ENCODE measurements at places on chromosomes 6 and 20.

DNA sequence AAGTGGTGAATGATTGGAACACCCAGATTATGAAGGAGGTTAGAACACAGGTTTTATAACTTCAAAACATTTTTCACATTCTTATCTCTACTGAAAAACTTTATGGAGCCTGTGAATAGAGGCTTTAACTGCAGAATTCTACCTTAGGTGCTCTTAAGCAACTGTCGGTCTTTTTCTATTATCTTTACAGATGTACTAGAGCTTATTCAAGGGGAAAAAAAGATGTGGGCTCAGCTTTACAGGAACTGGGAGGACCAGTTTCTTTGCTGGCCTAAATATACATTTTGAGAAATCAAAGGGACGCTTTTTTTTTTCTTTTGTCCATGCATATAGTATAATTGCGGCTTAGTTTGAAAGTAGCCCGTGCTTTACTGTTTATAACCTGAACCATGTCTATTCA lies 58.9 kb downstream of the UST start:
- no peak for DNase-seq

GRCh38 chr20:6466075-6466810 lies 301.2 kb upstream of the BMP2 start:
- DNase-seq, result no peak

DNA sequence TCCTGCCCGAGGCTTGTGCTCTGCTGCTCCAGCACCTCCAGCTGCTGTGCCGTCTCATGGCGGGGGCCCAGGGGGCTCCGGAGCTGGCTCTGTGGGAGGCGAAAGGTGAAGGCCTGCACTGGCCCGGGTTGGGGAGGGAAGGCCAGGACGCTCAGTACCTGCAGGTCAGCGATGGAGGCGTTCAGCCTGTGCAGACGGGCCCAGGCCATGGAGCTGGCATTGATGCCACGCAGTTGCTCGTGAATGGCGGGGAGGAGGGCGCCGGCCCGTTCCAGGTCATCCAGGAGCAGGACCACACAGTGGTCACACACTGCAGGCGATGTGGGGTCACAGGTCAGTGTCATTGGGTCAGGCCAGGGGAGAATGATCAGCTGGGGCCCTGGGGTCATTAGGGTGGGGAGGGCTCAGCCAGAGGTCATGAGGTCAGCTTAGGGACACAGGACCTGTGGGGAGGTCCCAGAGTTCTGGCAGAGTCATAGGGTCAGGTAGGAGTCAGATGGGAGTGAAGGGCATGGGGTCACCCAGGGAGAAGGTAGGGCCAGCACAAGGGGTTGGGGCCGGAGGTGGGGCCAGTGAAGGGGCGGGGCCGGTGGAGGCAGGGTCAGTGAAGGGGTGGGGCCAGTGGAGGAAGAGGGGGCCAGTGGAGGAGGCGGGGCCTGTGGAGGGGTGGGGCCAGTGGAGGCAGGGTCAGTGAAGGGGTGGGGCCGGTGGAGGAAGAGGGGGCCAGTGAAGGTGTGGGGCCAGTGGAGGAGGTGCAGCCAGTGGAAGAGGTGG lies 18.0 kb downstream of the ADRM1 start:
- no peak for DNase-seq

DNA sequence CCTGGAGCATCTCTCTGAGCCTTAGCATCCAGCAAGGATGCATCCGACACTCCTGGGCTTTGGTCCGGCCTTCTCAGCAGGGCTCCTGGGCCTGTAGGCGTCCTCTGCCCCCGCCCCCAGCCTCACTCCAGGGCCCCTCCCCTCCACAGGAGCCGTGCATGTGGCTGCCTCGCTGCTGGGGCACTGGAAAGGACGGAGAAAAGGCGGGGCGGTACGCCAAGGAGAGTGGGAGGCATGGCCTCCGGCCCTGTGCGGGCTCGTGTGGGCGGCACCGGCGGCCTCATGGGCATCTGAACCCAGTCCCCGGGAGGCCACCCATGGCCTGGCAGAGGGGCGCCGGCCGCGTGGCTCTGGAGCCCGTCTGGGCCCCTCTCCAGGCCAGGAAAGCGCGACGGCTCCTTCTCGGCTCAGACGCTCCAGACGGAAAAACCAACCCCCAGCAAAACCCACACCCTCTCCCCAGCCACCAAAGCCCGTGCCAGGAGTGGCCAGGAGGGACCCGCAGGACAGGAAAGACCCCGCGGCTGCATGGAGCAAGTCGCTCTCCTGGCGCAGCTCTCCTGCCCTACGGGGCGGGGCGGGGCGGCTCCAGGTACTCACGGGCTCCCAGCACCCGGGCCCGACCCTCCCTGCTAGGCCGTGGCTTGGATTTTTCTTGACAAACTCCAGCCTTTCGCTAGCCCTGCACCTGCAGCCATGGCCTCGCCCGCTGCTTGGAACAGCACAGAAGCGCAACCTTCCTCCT lies 419.9 kb downstream of the QKI start:
- DNase-seq, result no peak

GRCh38 chr20:17583126-17583525 lies 13.3 kb downstream of the DSTN start:
- no peak for DNase-seq

GRCh38 chr6:142845624-142846458 lies 99.1 kb downstream of the HIVEP2 start:
- no peak for DNase-seq

DNA sequence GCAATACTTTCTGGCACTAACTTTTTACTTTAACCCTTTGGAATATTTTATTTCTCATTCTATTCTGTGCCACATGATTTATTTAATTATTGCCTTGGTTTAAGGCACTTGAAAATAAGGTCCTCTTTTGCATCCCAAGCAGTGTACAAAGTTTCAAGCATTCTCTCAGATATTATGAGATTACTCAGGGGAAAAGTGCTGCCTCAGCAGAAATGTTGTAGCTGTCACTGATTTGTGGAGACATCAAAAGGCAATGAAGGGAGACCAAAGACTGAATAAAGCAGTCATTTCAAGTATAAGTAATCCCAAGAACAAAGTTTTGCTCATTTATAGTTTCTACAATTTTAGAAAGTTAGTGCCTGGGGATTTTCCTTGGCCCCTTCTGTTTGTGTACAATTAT lies 253.0 kb downstream of the RNF144B start:
- no peak for DNase-seq

DNA sequence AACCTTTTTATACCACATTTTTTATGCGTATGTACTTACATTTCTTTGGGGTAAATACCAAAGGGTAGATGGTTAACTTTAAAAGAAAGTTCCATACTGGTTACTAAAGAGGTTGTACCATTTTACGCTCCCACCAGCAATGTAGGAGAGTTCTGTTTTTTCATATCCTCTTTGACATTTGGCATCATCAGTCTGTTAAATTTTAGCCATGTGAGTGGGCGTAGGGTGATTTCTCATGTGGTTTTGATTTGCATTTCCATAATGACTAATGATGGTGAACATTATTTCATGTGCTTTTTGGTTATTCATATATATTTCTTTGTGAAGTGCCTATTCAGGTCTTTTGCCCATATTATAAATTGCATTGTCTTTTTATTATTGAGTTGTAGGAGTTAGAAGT lies 194.2 kb downstream of the PRL start:
- no peak for DNase-seq

GRCh38 chr6:21556968-21557721 lies 36.4 kb upstream of the SOX4 start:
- no peak for DNase-seq

DNA sequence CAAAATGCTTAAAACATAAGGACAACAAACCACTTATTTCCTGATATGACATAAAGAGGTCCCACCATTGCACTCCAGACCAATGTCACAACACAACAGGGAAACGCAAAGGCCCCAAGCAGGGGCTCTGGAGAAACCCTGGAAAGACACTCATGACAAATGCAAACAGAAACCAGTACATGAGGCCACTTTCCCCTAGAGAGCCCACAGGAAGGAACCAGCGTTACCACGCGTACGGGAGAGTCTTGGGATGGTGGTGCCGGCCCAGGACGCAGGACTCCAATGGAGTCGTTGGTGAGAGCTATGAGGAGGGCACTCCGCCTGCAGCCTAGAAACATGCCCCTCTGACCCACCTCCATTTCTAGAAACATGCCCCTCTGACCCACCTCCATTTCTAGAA lies 20.2 kb downstream of the GMEB2 start:
- DNase-seq, result no peak

DNA sequence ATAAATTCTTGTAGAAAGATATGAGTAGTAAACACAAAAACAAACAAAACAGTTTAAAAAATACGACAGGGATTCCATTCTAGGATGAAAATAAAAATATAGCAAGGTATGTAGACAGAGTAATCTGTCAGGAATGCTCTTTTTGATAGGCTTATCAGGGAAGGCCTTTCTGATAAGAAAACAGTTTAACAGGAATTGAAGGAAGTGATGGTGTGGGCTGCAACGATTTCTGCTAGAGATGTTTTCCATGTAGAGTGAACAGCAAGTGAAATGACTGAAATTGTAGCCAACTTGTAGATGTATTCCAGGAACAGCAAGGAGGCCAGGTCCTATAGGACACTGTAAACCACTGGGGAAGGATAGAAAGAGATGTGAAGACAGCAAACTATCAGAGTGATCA lies 689.7 kb upstream of the GJE1 start:
- DNase-seq, result no peak

- DNase-seq, result no peak
Measured at GRCh38 chr20:35561671-35562070, 19.8 kb downstream of the ERGIC3 start.

- DNase-seq, result no peak
Measured at GRCh38 chr20:63951398-63952209, 4.6 kb downstream of the UCKL1 start.

DNA sequence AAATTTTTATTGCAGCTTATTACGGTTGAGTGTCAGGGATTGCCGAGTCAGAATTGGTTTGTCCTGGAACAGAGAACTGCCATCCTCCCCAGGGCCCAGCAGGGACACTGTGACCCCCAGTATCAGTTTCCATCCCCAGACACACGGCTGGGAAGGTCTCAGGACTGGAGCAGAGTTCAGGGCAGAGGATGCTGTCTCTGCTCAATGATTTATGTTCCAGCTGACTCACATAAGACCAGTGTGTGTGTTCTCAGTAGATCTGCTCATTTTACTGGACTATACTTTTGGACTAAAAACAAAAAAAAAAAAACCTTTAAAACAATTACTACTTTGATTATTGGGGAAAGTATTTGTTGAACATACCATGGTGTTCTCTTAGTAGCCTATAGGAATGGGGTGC lies 44.2 kb downstream of the FNDC1 start:
- DNase-seq, result no peak

GRCh38 chr6:14543971-14544585 lies 426.5 kb downstream of the CD83 start:
- DNase-seq, result no peak

- DNase-seq, result no peak
Measured at GRCh38 chr6:169626649-169627048, 75.2 kb downstream of the WDR27 start.

DNA sequence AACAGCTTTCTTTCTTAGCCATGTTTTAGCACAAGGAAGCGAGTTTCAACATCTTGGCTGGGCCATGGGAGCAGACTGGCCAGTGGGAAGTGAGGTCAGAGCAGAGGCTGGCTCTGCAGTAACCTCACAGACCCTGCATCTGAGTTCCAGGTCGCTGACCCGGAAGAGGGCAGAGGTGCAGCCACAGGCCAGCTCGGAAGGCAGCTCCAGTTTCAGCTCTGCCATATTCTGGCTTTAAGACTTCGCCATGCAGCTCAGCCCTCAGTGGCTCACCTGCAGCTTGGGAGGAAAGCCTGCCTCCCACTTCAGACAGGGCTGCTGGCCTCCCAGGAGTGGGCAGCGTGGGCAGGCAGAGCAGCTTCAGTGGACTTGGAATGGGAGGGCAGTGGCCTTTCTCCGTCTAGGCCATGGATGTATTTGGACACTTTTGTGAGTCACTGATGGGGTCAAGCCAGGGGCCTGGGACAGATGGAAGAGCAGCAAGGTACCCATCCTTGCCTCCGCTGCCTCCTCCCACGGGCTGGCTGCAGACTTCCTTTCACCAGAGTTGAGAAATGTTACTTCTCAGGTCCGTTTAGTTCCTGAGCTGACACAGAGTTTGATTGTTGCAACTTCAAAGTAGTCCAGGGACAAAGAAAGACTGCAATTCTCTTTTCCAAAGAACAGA lies 18.5 kb downstream of the CST8 start:
- DNase-seq, result no peak

GRCh38 chr6:22828179-22829062 lies 259.1 kb downstream of the HDGFL1 start:
- no peak for DNase-seq

DNA sequence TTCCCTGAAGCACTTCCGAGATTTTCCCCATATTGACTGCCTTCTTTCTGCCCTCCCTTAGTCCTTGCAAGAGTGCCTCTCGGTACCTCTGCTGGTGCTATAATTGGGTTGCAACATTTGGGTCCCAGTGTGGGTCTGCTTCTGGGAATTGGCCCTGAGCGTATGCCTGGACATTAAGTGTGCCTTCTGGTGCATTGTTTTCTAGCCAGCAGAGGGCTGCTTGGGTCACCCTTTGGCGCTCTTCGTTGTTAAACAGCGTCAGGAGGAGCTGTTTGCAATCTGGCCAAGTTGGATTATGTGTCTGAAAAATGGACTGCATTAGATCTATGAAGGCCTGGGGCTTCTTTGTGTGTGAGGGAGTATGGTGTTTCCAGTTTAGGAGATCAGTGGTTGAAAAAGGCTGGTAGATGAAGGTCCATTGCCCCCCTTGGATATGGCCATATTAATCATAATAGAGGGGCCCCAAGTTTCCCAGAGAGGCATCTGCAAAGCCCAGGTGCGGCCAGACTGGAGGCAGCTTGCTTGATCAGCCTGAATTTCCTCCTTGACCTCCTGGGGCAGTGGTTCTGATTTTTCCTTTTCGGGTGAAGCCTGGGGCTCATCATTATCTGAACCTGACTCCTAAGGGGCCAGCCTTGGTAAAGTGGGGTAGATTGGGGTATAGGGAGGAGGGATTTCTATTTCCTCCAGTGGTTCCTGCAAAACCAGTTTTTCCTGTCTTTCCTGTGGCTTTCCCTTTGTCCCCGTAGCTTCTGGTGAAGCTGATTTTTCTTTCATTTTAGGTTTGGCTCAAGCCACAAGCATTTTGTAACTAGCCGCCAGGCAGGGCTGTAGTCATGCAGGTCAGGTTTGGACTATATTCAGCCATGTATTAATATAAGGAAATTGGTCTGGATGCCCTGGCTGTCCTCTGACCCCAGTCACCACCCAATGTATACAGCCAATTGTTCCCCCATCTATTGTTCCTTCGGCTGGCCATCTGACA lies 85.4 kb upstream of the GPR6 start:
- DNase-seq, result no peak

DNA sequence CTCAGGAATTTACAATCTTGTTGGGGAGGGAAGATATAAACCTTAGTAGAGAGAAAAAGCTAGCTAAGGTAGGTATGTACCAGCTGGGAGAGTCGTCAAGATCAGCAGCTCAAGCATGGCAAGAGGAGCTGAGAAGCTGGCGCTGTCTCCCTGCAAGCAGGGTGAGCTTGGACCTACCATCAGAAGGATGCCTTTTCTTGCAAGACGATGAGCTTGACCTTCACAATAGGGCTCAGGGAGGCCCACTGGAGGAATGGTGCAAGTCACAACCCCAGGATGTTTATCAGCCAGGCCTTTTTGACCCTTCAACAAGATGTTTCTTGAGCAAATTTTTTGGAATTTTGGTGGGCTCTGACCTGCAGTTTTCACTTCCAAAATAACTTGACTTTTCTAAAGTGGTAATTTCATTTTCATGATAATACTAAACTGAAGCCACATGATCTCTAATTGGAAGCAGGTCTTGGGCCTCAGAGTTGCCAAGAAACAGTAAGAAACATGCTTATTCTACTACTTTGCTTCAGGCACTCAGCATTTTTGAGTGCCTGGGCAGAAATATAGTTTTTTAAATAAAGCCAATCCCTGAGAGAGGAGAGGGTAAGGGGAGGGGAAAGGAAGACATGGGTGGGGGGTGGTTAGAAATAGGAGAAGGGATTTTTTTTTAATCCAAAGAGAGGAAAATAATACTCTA lies 258.1 kb downstream of the CLIC5 start:
- DNase-seq, result no peak
